ENCODE measurements at places on chromosomes 2 and 18.

DNA sequence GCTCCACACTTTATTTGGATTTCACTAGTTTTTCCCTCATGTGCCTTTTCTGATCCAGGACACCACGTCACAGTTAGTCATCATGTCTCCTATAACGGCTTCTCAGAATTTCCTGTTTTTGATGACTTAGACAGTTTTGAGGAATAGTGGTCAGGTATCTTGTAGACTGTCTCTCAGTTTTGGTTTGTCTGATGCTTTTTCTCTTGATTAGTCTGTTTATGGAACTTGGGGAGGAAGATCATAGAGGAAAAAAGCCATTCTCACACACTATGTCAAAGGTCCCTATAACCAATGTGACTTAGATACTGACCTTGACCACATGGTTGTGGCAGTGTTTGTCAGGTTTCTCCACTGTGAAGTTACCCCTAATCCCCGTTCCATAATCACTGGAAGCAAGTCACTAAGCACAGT, 89.0 kb downstream of the RAPH1 start:
- DNase-seq = no peak

- no peak for DNase-seq
Measured at GRCh38 chr2:27128668-27129571, 5.3 kb downstream of the ABHD1 start.

GRCh38 chr2:69580486-69580885, 63.1 kb downstream of the AAK1 start:
- no peak for DNase-seq

GRCh38 chr2:214389334-214389733, 21.5 kb upstream of the VWC2L start:
- DNase-seq = no peak

DNA sequence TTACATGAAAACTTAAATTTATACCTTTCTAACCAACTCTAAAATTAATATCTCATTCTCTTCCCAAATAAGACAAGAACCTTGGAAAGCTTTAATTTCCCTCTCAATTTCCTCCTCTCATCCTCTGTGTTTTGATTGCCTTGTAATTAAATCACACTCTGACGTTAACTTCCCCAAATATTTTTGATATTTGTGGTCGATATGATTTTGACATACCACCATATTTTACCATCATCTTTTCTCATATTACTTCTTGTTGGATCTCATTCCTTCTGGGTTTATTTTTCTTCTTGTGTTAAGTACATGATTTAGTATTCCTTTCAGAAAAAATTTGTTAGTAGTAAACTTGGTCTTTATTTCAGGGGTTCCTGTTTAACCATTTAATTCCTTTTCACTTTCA, 69.6 kb downstream of the RDH14 start:
- no peak for DNase-seq

GRCh38 chr2:37914340-37914739, 10.7 kb upstream of the RMDN2 start:
- DNase-seq = no peak

- no peak for DNase-seq
Measured at GRCh38 chr18:53219853-53220252, 879.9 kb downstream of the DCC start.

- DNase-seq = peak; percentile 99
Measured at GRCh38 chr2:113240150-113240914, 38.4 kb downstream of the PAX8 start.

GRCh38 chr2:175726223-175726622, 275.8 kb downstream of the LNPK start:
- no peak for DNase-seq

DNA sequence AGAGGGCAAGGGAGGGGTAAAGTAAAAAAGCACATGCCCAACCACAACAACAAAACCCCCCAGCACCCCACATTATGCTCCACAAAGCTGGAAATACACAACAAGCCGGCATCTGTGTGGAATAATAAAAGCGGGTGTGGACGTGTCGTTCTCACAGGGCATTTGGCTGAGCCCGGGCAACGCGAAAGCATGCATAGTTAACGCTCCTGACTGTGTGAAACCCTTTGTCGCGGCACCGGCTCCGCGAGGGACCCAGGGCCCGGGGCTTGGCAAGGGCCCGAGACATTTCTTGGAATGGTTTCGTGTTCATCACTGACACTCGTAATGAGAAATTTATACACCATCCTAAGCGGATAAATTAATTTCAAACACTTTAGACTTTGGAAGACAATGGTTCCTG, 165.6 kb downstream of the INHBB start:
- DNase-seq = no peak

- no peak for DNase-seq
Measured at GRCh38 chr2:11067221-11068078, 87.8 kb upstream of the SLC66A3 start.

- DNase-seq = no peak
Measured at GRCh38 chr2:230902180-230902899, 22.7 kb downstream of the GPR55 start.

DNA sequence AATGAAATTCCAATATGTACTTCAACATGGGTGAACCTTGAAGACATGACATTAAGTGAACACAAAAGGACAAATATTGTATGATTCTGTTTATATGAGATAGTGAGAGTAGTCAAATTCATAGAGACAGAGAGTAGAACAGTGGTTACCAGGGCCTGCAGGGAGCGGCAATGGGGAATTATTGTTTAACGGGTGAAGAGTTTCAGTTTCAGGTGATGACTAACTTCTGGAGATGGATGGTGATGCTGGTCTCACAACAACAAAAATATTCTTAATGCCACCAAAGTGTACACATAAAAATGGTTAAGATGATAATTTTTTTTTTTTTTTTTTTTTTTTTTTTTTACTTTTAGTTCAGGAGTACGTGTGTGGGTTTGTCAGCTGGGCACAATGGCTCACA, 109.4 kb upstream of the TMEM200C start:
- DNase-seq = no peak

DNA sequence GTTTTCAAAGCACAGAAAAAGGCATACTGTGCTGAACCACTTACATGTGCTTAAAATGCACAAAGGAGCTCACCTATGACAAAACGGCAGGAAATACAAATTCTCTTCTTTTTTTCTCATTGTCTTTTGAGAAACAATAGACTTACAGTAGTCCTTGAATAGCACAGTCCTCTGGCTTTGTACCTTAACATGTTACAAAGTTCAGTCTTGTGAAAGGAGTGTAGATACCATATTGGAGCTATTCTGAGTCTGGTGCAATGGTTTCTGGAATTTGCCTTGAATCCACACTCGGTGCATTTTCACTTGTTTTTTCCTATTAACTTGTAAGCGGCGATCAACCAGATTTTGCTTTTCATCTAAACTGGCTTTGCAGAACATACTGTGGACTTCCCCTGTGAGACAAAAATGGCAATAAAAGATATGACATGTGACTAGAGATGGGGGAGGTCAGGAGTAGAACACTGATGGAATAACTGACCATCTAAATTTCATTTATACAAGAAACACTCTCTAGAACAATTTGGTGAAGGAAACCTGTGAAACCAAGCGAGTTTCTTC, 109.7 kb downstream of the METTL8 start:
- DNase-seq = no peak

- peak; percentile 75 for DNase-seq
Measured at GRCh38 chr2:102065675-102066252, 74.0 kb downstream of the IL1R2 start.

DNA sequence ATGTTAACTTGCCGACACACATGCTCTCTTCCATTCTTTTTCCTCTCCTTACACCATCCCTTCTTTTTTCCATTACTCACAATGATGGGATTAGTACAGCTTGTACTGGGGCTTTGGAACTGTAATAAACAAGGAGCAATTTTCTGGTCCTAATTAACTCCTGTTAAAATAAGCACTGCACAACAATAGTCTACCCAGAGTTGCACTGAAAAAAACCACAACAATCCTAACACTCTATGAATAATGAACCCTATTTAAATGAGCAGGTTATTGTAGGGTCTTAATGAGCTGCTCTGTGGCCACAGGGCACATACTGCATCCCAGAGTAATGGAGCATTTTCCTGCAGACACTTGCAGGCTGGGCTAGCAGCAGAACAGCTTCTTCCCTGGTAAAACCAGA, 380.3 kb downstream of the NRXN1 start:
- DNase-seq = no peak

DNA sequence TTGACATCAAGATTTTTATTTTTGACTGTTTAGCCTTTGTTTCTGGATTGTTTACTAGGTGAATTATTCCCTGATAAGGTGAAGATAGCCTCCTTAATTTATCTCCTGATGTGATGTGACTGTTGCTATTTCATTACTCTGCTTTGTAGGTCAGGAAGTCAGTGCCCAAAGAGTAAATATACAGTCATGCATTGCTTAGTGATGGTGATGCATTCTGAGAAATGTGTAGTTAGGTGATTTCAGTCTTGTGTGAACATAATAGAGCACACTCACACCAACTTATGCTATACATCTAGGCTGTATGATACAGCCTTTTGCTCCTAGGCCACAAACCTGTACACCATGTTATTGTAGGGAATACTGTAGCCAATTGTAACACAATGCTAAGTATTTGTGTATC, 102.4 kb upstream of the THUMPD2 start:
- DNase-seq = no peak

GRCh38 chr2:205022841-205023240, 477.6 kb downstream of the PARD3B start:
- no peak for DNase-seq

All from osteoblast (primary cell).